ENCODE measurements at places on chromosomes 6 and 20.

GRCh38 chr6:82182756-82183155 is 64.8 kb downstream of the IBTK start:
- peak; percentile 3 for DNase-seq

- DNase-seq = no peak
These were observed 23.3 kb downstream of the SESN1 start for GRCh38 chr6:109071125-109071917.

DNA sequence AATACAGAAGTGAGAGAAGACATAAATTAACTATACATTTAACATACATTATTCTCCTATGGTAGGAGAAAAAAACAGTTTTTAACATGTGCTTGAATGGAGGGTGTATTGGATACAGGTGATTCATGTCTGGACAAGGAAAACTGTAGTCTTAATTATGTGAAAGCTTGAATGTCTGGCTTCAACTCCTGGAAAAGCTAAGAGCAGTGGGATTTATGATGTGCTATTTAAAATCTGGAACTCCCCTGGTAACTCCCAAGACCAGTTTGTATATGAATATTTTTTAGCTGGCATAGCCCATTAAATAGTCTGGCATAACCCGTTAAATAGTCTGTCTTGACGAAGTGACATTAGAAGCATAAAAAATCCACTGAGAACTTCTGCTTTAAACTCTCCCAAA is 410.0 kb upstream of the PTCHD4 start:
- DNase-seq = no peak

DNA sequence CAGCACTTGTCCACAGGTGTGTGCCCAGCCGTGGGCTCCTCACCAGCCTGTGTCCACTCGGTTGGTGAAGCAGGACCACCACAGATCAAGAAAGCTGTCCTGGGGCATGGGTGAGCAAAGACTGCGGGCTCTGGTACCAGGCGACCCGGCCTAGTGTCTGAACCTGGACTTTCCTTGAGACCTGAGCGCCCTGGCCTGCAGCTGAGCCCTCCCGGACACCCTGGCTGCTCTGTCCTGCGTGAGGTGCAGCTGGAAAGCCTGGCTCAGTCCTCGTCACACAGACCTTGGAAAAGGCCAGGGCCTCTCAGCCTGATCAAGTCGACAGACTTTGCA is 201.2 kb upstream of the THBS2 start:
- DNase-seq = no peak

- DNase-seq = no peak
These were observed 3.0 kb downstream of the THBS2 start for GRCh38 chr6:169250660-169251059.

- no peak for DNase-seq
These were observed 179.8 kb upstream of the RIMS1 start for GRCh38 chr6:71706523-71706922.

DNA sequence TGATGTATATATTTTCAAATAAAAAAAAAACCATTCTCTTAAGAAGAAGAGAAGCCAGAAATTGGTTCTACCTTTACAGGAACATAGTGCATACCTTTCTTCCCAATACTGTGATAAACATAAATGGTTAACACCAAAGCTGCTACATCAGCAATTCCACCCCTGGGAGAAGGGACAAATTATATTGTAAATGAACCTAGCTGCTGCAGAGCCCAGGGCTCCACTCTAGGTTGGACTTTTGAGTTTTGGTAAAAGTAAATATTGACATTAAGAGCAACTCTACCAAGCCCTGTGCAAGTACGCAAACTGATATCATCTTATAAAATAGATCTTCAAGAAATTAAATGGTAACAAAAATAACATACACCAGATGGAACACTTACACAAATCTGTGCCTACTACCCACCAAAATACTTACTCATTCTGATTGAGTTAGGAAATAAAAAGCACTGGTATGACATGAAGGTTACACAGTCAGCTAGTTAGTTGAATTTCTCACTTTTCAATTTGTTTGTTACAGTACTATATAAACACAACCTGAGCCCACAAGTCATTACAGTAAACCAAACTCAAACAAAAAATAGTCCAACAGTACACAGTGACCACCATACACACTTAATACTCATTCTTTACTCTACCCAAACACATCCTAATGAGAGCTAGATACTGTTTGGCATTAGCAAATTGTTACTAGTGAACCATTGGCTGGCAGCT is 223.3 kb upstream of the HEY2 start:
- no peak for DNase-seq

DNA sequence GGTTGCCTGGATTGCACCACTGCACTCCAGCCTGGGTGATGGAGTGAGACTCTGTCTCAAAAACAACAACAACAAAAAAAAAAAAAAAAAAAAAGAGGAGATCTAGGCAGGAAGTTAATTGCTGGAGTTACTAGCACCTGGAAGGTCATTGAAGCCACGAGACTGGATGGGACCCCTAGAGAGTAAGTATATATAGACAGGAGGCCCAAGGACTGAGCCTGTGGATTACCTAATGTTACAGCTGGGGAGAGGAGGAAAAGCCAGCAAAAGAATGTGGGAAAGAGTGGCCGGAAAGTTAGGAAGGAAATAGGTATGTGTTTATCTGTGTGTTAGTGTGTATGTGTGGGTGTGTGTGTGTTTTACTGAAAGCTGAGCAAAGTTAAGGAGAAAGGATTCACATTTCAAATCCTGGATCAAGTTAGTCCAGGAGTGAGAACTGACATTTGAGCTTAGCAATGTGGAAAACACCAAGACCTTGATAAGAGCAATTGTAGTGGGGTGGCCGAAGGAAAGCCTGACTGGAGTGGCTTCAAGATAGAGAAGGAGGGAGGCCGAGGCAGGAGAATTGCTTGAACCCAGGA is 38.4 kb downstream of the ANKRD6 start:
- no peak for DNase-seq

DNA sequence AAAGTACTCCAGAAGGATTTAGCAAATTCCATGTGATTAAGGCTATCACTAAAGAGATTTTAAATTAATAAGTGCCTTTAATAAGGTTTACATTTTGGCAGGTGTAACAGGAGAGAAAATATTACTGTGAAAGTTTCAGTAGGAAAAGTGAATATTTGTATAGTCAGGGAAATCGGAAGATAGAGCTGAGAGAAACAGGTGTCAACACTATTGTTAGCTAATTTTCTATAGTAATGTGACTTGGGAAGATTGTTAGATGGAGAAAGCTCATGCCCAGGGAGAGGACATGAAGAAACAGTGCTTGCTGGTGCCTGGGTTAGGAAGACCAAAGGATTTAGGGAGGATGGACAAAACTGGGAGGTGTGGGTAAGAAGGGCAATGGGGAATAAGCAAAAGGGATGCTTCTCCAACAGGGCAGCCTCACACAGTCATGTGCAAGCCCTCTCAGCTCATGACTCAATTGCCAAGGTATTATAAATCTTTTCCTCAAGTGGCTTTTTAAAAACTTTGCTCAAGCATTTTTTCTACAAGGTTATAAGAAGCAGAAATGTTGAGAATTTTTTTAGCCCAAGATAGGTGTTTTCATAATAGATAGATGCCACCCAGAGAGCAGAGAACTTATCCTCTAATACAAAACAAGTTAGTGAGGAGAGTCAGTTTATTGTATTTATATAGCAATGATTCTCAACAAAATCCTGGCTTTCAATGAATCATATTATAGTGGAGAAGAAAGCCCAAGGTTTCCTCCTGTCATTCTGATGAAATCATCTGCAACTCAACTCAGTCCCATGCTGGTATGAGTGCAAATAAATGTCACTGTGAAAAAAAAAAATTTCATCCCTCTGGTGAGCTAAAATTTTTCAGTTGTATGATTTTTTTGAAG is 325.2 kb upstream of the NT5E start:
- no peak for DNase-seq

GRCh38 chr20:45318948-45319347 is 10.8 kb upstream of the MATN4 start:
- DNase-seq = no peak

DNA sequence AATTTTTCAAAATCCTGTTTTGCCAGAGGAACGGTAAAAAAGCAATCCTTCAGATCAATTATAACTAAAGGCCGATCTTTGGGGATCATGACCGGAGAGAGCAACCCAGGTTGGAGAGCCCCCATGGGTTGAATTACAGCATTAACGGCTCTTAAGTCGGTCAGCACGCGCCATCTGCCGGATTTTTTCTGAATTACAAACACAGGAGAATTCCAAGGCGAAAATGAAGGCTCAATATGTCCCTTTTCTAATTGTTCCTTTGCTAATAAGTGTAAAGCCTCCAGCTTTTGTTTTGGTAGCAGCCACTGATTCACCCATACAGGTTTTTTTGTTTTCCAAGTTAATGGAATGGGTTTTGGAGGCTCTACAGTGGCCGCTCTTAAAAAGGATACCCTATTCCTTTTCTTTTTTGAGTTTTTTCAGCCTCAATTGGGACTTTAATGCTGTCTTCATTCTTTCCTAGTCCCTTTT is 16.9 kb upstream of the PTCRA start:
- DNase-seq = no peak

DNA sequence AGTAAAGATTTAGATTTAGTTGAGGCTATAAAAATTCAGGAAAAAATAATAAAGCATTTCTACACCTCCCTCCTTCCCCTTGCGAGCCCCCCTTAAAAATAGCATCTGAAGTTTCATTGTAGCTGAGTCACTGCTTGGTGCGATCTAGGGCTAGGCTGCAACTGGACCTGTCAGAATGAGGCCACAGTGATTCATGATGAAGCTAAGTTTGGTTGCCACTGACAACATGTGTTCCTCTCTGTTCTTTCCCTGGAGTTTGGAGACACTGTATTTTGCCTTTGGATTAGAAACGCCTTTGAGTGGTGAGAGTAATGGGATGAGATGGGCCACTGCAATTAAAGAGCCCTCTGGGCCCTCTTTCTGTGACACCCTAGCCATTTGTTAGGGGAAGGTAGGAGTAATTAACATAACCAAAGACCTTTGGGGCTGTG is 334.1 kb downstream of the NRN1 start:
- DNase-seq = no peak

GRCh38 chr6:20791944-20792343 is 257.7 kb downstream of the CDKAL1 start:
- DNase-seq = no peak

DNA sequence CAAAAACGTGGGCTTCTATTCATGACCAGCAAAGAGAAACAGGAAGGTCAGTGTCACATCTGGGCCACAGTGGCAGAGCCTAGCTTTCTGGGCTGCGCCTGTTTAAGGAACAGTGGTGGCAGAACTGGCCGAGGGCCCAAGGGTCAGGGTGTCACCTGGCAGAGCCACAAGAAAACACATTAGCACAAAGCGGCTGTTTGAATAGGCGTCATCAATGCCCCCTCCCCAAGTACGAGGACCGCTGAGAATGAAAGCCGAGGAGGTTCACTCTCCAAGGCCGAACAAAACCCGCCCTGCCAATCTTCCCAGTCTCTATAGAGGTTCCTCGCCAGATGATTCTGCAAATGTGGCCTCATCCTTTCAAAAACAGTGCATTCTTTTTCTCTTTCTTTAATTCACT is 125.2 kb upstream of the TRAF3IP2 start:
- no peak for DNase-seq

GRCh38 chr6:104017410-104018381 is 842.0 kb downstream of the HACE1 start:
- DNase-seq = no peak

DNA sequence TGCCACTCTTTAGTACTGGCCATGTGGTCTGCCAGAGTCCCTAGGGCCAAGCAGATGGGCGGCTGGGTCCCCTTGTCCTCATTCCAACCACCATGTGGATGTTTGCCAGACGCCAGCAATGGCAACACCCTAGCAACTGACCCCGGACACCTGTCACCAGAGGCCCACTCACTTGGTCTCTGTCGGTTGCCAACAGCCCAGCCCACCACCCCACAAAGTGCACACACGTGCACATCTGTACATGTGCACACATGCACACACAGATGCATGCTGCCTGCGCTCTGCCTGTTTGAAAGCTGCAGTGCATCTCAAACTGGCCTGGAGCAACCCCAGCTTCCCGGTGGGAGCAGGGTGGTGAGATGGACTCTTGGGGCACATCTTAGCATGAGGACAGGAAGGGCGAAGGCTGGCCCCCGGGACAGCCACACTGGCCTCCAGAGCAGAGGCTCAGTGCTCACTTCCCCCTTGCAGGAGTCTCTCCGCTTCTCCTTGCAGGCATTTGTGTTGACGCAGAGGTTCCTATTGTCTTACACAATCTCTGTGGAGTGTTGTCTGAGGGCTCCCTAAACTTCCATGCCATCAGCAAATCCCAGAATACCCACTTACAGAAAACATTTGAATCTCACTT is 54.0 kb downstream of the PSMG4 start:
- DNase-seq = no peak

DNA sequence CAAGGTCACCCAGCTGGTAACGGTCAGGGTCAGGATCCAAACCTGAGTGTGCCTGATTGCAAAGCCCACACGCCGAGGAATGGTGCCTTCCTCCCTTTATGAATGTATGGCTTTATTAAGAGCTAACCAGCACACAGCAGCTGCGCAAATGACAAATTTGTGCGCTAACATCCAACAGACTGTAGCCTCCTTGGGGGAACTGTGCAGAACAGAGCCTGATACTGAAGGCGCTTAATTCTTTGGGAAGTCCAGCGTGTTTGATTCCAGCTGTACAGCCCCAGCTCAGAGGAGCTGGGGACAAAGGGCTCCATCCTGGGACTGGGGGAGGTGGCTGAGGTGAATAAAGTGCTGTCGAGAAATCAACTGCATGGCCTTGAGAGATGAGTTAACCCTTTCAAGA is 75.7 kb upstream of the JARID2 start:
- DNase-seq = no peak

GRCh38 chr6:41150671-41151070 is 3.5 kb downstream of the TREML1 start:
- no peak for DNase-seq

DNA sequence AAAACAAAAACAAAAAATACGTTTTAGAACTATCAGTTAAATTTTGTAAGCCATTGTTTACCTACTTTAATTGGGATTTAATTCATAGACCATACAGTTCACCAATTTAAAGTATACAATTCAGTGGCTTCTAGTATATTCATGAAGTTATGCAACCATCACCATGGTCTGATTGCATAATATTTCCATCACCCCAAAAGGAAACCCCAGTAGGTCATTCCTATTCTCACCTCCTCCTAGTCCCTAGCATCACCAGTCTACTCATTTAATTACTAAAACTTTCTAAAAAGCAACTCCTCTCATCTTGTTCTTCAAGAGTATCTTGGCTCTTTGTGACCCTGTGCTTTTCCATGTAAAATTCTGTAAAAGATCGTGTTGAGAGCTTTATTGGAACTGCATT is 60.2 kb downstream of the ASXL1 start:
- DNase-seq = no peak

GRCh38 chr6:167832497-167833395 is 6.0 kb downstream of the AFDN start:
- DNase-seq = no peak

DNA sequence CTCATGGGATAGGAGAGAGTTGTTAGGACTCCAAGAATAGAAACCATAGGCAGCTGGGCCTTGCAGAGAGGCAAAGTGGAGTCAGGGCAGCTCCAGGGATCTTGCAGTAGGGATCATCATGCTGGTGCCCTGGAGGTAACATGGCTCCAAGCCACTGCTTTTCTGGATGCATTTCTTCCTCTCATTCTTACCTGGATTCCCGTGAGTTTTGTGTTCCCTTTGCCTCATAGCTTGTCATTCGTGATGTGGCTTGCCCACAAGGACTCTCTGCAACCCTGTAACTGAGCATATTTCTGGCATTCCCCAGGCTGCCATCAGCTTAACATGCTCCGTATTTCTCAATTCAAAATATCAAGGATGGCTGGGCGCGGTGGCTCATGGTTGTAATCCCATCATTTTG is 5.3 kb downstream of the NHLRC1 start:
- no peak for DNase-seq

- DNase-seq = no peak
These were observed 87.8 kb upstream of the PRSS16 start for GRCh38 chr6:27159725-27160124.

- peak; percentile 57 for DNase-seq
These were observed 12.9 kb upstream of the ZNF343 start for GRCh38 chr20:2521369-2522305.
